Kidney (tissue), 22 donors: ENCODE measurements at places on chromosomes 2 and 18.

DNA sequence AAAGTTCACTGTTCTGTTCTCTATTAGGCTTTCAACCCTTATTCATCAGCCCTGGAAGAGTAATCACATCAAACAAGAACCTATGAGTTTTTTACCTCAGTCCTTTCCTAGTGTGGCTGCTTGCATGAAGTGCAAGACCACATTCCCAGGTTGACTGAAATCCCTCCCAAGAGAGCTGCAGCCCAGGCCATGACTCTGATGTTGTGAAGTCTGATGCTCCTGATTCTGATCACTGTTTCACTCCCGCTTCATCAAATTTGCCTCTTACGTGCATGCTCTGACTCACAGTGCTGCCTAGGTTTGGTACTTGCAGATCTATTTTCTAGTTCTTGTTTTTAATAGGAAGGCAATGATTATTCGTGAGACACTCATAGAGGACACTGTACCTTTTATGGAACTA lies 58.2 kb upstream of the DSEL start:
- DNase-seq: no peak

DNA sequence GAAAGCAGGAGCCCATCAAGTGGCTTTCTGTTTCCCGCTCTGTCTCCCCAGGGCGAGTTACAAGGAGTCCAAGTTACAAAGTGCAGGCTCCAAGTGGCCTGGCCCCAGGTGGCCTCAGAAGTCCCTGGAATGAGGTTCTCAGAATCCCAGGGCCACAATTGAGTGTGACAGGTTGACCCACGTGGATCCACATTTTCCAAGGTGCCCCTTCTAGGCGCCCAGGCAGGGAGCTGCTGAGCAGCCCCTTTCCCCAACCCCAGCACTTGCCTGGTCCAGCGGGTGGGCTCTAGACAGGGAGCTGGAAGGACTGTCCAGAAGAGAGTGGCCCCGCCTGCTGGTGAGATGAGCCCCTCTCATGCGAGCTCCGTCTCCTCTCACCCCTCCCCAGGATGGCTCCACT lies 253.4 kb downstream of the CYP26B1 start:
- peak; percentile 5 for DNase-seq

GRCh38 chr2:217079165-217079564 lies 219.3 kb upstream of the TNP1 start:
- no peak for DNase-seq

- peak; percentile 71 for DNase-seq
Measured at GRCh38 chr2:222671259-222672067, at the start of gene MOGAT1. MOGAT1 (plus strand) TSS chr2:222671658; CDS start chr2:222671786, 128 bp downstream.

GRCh38 chr2:142423603-142424002 lies 292.8 kb upstream of the LRP1B start:
- DNase-seq: no peak

DNA sequence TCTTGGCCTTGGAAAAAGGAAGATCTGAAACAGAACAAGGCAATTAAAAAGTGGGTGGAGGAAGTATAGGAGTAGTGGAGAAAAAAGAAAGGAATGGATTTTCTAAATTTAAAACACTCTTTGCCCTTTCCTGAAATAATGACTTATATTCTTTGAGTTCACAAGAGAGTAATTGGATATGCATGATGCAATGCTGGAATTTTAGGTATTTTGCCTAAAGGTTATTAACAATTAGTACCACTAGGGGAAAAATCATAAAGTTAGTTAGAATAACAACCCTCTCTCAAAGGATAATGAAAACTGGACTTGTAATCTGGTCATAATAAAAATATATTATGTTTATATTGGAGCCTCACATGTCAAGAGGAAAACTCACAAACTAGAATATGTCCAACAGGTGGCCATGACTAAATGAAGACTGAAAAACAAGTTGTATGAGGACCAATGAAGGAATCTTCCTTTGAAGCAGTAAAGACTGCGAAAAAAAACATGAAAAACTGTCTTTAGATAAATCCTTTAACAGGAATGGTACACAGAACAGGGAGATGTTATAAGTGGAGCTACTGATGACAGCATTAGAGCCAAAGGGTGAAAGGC lies 281.8 kb downstream of the NCKAP5 start:
- no peak for DNase-seq

DNA sequence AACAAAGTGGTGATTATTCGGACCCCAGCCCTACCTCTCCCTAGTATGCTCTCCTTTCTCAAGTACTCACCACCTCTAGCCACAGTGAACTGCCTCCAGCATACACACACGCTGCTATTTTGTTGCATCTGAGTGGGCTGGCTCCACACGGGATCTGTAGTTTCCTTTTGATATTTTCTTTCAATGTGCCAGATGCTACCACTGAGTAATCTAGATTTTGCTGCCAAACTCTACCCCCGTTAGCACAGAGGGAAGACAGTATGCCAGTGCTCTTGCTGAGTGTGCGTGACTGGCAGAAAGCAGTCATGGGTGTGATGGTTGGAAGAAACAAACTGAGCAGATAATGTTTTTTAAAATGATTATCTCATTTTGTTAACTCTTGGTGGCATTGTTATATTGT lies 11.6 kb downstream of the CFLAR start:
- no peak for DNase-seq

DNA sequence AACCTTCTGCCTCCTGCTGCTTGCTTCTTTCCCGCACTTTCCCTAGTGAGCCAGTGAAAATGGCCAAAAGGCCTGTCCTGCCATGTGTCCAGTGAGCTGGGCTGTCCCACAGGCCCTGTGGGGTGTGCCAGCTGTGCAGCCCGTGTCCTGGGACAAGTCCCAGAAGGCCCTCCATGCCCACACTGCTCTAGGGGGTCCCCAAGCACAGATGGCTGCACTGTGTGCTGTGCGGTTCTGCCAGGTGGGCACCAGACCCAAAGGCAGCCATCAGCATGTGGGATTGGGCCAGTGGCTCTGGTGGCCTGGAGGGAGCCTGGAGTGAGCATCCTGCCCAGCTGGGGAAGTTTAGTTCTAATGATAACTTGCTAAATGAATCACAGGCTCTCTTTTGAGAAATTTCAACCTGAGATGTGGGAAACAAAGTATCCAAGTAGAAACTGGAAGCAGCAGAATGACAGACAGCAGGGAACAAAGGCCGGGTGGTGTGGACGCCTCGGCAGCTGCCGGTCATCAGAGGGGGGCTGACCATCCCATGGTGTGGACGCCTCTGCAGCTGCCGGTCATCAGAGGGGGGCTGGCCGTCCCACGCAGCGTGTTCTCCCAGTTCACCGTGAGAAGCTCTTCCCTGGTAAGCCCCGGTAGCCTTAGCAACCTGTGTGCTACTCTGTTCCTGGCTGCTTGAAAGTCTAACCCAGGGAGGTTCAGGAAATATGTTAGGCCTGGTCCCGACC lies 9.9 kb upstream of the CNDP2 start:
- DNase-seq: no peak

- no peak for DNase-seq
Measured at GRCh38 chr2:19649142-19649541, 252.6 kb downstream of the TTC32 start.

- DNase-seq: no peak
Measured at GRCh38 chr2:222445227-222445626, 20.9 kb downstream of the SGPP2 start.

DNA sequence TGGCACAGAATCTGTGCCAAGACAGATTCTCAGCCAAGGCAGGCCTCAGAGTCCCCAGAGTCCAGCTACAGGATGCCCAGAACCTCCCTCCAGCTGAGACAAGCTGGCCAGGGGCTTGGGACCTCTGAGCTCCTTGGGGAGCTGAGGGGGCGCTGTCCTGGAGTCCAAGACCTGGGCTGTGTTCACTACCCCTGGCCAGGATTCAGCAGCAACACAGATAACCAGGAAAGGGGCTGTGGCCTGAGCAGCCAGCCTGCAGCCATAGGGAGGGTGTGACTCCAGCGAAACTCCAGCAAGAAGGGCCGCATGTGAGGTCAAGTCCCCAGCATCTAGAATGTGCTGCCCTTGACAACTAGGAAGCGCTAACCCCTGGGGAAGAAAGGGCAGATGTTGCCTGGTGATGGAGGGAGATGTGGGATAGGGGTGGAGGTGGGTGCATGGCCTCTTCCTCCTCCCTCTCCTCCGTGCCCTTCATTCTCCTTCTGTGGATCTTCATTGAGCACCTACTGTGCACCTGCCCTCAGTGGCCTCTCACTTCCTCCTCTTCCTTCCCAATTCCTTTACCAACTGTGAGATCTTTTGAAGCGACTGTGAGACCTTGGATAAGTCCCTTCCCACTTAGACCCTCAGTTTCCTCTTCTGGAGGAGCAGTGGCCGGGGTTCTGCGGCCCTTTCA lies 7.7 kb upstream of the ARID5A start:
- no peak for DNase-seq

- DNase-seq: peak; percentile 37
Measured at GRCh38 chr2:2941205-2941604, 436.4 kb downstream of the EIPR1 start.

DNA sequence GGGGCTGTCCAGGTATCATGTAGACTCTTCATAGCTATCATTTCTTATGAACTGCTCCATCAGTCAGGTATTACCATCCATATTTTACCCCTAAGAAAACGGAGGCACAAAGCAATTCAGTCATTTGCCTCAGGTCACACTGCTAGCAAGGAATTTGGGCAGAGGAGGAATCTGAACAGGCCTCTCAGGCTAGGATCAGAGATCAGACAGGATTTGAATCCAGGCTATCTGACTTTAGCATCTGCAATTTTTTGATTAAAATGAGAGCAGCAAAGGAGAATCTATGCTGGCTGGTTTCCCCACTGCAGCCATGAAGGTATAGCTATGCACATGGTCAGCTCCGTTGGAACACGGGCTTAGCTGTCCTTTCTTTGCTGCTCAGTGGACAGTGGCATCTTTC lies 60.1 kb downstream of the TACR1 start:
- DNase-seq: no peak

DNA sequence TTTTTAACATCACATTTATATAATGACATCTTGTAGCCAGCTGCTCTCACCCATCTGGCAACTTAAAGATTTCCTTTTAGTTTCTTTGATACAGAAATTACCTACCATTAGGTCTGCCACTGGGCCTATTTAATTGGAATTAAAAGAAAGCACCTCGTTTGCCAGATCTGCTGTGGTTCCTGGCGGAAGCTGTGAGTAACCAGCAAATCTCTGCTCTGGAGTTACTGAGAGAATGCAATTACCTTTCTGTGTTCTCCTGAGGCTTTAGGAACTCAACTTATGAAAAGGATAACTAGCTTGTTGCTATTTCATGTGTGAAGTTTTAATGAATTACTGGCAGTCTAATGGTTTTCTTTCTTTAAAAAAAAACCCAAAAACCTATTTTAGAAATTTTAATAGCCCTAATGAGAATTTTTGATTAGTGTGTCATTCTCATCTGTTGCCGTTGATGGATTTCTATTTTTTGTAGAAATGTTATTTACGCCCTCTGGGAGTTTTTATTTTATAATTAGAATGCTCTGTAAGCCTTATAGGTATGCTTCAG lies 69.7 kb upstream of the LYPD6B start:
- DNase-seq: no peak

DNA sequence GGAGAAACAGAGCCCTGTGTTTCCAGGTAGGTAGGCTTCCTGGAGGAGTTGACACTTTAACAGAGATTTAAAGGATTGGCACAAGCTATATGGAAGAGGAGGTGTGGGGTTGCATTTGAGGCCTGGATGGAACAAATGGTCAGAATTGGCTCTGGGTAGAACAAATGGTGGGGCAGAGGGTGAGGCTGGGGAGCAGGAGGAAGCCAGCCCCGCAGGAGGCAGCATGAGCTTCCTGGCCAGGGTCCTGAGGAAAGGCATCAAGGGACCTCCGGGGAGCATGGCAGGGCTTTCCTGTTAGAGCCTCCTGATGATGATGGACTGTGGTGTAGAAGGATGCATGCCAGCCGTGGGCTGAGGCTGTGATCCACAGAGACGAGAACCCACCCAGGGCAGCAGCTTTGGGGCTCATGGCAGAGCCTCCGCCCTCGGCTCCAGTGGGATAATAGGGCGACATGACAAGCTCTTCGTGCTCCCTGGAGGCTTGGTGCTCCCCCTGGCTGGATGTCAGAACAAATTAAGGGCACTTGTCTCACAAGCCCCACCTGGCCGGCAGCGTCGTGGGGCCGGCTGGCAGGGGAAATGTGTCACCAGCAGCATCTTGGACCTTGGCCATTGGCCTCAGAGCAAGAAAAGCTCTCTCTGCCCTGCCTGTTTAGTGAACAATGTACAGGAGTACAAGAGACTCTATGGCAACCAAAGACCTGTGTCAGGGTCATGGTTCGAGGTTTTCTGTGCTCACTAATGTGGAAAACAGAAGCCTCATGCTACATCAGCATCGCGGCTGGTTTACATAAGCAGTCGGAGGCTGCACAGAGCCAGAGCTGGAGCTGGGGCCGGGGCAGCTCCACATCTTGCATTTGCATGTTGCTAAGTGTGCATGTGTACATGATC lies 153.5 kb downstream of the MYCN start:
- peak; percentile 81 for DNase-seq

- no peak for DNase-seq
Measured at GRCh38 chr2:66840321-66841002, 405.5 kb downstream of the MEIS1 start.

- DNase-seq: no peak
Measured at GRCh38 chr2:40642237-40642636, 190.3 kb upstream of the SLC8A1 start.

GRCh38 chr2:215811409-215812345 lies 201.7 kb downstream of the MREG start:
- DNase-seq: no peak

DNA sequence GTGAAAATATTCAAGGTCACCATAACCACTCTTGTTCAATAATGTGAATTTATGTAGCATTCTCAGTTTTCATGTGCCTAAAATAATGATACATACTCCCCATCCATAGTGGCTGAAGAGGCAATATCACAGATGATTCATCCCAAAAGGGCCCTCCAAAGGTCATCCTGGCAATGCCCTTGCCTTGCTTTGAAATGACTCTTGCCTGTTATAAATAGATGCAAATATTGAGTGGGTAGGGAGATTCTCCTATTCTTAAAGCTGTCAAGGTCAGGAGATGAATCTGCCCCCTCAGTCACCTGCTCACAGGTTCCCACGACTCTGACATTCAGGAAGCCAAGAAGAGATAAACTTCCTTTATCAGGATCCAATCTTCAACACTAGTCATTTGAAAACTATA lies 490.5 kb downstream of the TNS1 start:
- no peak for DNase-seq

DNA sequence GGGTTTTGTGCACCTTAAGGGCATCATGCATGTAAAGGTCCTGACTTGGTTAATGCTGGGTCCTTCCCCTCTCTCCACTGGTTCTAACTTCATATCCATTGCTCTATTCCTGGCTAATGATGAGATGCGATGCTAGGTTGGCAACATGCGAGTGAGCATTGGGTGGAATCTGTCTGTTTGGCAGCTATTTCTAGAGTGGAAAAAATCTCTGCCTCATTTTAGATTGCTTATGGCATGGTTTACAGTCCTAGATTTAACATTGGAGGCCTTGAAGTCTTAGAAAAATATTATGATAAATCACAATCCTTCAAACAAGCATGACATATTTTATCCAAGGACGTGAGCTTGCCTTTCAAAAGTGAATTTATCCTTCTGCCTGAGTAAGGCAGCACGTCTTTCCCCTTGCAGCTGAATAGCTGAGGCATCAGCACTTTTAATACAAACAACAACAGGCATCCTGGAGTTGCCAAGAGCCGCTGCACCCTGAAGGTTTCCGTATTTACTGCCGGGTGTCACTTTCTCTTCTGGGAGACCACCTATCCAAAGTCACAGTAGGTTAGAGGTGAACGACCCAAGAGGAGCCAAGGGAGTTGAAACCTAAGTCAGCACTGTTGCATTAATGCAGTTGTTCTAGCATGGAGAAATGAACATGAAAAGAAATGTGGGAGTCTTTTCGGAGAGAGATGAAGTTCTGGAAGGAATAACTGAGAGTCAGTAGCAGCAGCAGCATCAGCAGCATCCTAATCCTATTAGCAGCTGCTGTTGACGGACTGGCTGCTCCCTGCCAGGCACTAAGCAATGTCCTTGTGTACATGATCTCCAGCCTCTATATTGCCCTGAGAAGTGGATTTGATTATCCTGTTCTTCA lies 78.4 kb downstream of the MAPK4 start:
- no peak for DNase-seq
